ENCODE measurements at places on chromosomes 13 and 19. TPM values are rescaled to one million over a fixed set of nuclear protein-coding genes. Genes with fewer than 3 reads are reported as not detected.

Gene ARHGEF7
- total RNA-seq: 29.3 TPM

Gene SLC8A2
- total RNA-seq: 3.5 TPM

Gene SYNGR4
- total RNA-seq: not detected

Gene VSTM1
- total RNA-seq: 0.71 TPM

Gene LHB
- total RNA-seq: not detected

Gene PNMA8C
- total RNA-seq: not detected

Gene KLK15
- not detected for total RNA-seq

Gene MIR17HG
- 6.6 TPM for total RNA-seq

Gene ZNF100
- total RNA-seq: 6.9 TPM

Gene SIGLEC9
- total RNA-seq: not detected

Gene ASF1B
- total RNA-seq: 108 TPM

Gene KIRREL2
- 5.2 TPM for total RNA-seq

Gene FLT3LG
- 0.74 TPM for total RNA-seq

Gene PABPC3
- 0.24 TPM for total RNA-seq

Gene STX10
- 93.4 TPM for total RNA-seq

Gene ZNF600
- total RNA-seq: 0.31 TPM

Gene MEIS3
- 148 TPM for total RNA-seq

Gene CHAF1A
- 46.0 TPM for total RNA-seq

Gene UBAC2
- total RNA-seq: 96.0 TPM

Gene EFNA2
- total RNA-seq: 0.31 TPM

Gene DMKN
- total RNA-seq: 85.4 TPM

Gene TEX101
- total RNA-seq: not detected

Gene TYK2
- 134 TPM for total RNA-seq

Gene ZNF667
- total RNA-seq: 9.2 TPM

Gene ZNF763
- 0.55 TPM for total RNA-seq

Gene CEACAM19
- total RNA-seq: not detected

Gene FFAR2
- total RNA-seq: not detected

Gene ZNF708
- total RNA-seq: 29.7 TPM

Gene RFX1
- total RNA-seq: 6.0 TPM

Gene KLHL1
- total RNA-seq: not detected

Gene KLK8
- total RNA-seq: not detected

Gene GIPR
- total RNA-seq: 4.2 TPM

Gene STARD13
- 0.06 TPM for total RNA-seq

Gene ZSCAN1
- not detected for total RNA-seq

Gene TMEM150B
- total RNA-seq: not detected

Gene HSPBP1
- total RNA-seq: 74.4 TPM

Gene PEG3
- total RNA-seq: 4.6 TPM

Gene ZNF320
- total RNA-seq: not detected

Gene LAIR2
- total RNA-seq: not detected

All from G401 (cell line).